IPS-NIHi11 (cell line): ENCODE measurements at places on chromosomes 16 and 17.

DNA sequence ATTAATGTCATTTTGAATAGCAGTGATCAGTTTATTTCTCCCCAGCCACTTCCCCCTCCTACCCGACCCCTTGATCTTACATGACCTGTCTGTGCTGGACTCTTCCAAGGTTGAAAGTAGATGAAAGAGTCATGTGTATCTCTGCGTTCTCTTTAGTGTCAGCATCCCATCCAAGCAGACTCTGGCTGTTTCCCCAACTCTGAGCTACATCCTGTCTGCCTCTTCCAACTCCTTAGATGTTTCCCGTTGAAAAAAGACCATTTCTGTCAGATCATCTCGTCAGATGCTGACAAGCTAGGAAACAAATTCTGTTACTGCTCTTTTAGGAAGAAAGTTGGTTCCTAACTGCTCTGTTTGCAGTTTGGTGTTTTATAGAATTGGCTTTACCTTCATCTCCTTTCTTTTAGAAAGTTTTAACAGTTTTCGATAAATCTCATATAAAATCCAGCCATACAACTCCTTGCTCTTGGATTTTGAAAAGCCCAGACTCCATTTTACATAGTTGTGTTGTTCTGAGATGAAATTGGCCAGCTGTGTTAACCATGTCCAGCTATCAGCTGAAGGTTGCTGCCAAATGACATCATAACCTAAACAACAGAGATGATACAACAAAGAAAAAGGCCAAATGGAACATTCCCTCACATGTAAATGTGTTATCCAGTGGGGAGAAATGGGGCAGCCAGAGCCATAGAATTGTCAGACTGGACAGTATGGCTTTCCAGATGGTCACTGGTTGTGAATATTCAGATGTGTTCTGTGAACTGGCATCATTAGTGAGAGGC lies 43.5 kb downstream of the CYB561 start:
- DNase-seq, result no peak

DNA sequence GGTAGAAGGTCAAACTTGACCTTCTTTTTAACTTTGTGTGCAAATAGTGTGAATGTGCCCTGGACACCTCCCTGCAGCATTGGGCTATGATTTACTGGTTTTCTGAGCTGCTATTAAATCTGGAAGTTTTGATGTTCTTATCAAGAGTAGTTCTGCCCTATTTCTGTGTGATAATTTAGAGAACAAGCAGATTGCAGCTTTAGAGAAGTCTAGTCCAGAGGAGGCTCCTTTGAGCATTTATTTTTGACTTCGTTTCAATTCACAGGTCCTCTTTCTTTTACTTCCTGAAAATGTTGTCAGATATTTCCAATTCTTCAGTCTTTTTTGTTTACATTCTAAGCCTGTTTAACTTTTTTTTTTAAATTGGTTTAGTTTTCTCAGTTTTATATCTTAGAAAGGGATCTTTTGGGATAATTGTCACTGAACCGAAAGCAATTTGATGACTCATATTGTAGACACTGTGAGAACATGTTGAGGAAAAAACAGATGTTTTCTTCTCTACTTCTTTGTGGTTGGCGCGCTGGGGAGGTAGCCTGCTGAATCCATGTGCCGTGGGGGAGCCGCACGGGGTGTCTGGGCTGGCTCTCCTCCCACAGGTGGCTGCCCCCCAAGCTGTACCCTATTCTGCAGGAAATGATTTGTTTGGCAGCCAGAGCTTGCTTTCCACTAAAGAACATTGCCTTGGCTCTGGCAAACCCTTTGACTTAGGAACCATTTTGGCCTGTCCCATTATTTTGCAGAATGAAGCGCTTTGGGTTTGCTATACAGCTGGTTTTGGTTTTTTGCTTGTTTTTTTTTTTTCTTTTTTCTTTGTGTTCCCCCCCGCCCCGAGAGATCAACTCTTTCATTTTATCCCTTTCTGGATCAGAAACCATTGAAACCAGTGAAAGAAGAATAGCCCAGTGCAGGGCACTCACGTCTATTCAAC lies 53.4 kb downstream of the MFSD11 start:
- DNase-seq, result no peak

DNA sequence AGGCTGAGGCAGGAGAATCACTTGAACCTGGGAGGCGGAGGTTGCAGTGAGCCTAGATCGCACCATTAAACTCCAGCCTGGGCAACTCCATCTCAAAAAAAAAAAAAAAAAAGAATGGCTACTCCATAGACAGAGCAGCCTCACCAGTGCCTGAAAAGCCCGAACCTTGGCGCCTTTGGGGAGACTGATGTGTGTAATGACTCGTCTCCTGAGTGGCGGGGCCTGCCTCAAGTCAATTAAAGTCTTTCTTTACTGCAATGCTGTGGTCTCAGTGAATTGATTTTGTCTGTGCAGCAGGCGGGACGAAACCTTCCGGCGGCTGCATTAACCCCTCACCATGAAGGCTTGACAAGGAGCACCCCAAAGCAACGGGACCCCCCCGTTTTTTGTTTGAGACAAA lies 3.5 kb upstream of the UQCC4 start:
- no peak for DNase-seq

DNA sequence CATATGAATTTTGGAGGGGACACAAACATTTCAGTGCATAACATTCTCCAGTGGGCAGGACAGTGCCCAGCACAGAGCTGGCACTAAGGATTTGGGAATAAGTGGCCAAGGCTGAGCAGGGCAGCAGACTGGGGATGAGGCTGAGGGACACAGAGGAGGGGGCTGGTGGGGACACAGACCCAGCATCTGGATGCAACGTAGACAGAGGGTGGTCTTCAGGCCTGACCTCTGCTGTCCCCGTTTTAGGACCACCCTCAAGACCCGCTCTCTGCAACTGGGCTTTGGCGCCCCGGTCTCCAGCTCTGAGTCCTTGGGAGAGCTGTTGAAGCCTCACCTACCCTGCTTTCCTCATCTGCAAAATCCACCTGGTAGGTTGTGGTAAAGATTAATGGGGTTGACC lies 3.3 kb upstream of the PRSS33 start:
- DNase-seq, result no peak

- DNase-seq, result no peak
Measured at GRCh38 chr17:72460711-72461110, 339.9 kb downstream of the SOX9 start.

DNA sequence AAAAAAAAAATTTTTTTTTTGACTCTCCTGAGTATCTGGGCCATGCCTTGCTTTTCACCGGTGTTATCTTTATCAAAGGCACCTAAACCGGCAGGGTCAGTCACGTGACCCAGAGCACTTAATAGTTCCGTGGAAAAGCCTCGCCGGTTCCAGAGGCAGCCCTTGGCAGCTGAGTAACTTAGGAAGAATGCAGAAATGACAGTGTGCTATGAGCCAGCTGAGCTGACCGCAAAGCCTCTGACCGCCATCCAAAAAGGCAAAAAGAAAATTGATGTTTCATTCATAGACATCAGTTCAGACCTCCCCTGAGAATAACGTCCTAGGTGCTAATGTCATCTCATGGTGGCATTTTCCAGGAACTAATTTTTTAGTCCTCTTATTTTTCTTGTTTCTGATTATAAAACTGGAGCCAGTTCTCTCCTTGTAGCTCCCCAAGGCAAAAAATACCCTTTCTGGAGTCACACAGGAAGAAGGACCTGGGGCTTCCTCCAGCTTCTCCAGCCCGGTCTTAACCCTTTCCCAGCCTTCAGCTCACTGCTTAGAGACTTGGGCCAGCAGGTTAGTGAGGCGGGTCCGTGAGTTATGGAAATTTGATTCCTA lies 122.6 kb downstream of the SOCS1 start:
- DNase-seq, result peak; percentile 50

DNA sequence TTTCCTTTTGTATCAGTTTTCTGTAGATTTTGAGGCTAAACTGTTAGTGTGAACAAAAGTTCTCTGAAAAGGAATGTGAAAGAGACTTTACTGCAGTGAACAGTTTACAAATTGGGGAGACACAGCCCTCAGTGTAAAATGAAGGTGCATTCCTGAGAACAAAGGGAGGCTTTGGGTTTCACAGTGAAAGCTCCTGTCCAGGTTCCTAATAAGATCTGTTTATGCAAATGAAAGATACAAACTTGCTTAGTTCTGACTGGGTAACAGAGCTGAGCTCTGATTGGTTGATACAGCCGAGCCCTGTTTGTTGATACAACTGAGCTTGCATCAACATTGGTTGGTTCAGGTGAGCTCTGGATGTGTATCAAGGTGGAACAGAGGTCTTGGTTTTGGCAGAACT lies 8.3 kb upstream of the CDRT15 start:
- DNase-seq, result peak; percentile 32

- no peak for DNase-seq
Measured at GRCh38 chr17:28703552-28704218, 8.0 kb downstream of the PROCA1 start.

DNA sequence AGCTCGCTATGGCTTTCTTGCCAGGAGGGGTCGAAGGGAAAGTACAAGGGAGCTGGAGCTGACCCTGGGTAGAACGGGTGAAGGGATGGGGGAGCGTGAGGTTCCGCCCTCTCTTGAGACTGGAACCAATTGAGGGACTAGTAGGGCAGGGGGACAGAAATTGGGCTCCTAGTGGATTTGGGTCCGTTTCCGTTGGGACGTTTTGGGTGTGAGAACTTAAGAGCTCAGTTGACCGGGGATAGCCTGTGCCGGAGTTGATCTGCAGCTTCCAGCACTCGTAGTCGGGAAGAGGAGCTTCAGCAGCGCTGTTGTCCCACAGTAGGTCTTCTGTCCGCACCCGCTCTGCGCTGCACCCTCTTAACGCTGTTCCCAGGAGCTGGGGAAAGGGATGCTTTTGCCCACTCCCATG lies 481 bp downstream of the CNTROB start:
- DNase-seq, result peak; percentile 57

DNA sequence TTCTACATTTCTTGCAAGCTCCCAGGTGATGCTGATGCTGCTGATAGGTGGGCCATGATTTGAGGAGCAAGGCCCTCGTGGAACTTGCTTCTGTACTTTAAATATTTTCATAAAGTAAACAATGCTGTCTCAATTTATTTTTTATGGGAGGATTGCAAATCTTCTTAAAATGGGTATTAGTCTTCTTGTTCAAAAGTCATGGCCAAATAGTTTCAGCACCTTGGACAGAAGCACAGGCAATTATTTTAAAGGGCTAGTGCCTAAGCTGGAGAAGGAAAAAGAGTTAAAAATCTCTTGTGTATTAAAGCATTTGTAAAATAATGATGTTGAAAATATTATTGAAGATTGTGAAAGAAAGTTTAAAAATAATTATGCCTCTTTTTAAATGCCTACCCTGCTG lies 50.5 kb downstream of the GPR139 start:
- DNase-seq, result peak; percentile 24

GRCh38 chr16:27222249-27223225 lies 19.2 kb downstream of the KDM8 start:
- DNase-seq, result no peak

- DNase-seq, result no peak
Measured at GRCh38 chr16:87330646-87331045, 13.5 kb upstream of the C16orf95 start.

GRCh38 chr16:14510939-14511799 lies 118.9 kb downstream of the PARN start:
- no peak for DNase-seq

DNA sequence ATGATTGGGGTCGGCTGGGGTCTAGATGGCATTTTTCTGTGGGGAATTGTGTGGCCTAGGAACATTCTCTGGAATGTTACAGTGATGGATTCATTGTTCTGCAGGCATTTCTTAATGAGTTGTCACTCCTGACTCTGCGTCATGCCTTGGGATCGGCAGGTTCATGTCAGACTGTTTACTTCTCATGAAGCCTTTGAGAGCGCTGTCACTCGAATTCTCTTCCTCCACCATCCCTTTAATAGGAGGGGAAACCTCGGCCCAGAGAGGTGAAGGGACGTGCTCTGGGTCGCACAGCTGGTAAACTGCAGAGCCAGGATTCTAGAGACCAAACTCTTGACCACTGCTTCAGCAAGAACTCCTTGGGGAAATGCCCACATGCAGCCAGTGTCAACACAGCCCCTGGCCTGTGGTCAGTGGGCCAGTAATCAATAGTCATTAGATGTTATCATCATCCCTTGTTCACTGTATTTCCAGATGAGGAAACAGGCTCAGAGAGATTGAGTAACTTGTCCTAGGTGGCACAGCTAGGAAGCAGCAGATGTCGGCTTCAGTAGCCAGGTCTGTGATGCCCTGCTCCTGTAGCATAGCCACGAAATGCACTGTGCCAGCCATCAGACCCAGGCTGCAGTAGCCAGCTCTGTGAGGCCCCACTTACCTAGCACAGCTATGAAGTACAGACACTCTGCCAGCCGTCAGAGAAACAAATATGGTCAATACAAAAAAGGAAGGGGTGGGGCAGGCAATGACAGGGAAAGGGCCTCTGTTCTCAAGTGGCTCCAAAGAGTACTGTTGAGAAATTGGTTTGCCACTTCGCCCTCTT lies 259.0 kb downstream of the CPPED1 start:
- DNase-seq, result no peak

DNA sequence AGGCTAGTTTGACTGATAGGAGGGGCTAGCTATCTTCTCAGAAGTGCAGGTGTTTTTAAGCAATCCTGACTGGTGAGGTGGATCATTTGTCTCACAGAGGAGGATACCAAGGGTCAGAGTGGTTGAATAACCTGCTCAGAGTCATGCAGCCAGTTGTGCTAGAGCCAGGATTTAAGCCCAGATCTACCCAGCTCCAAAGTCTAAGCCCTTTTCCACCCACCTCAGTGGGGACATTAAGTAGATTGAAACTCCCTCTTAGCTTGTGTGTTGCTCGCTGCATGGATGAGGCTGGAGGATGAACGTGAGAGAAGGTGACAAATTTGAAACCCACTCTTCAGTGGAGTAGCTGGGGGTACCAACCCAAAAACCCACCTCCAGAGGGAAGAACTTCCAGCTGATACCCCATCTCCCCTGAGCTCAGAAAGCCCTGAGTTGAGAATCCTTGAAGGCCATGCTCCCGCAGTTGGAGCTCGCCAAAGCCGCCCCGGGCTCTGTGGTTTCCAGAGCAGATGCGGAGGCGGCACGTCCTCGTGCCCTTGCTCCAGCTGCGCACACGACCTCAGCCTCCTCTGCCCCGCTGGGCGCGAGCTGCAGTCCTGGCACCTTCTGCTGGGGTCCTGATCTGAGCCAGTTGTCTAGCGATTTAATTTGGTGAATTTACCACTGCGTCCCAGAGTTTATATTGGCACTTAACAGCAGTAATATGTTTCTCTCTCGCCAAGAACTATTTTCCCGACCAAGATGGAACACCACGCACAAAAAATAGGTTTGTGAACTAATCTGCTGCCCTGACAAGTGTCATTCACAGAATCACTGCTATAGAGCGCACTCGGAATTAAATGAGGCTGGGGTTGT lies 159.5 kb downstream of the CCDC182 start:
- DNase-seq, result no peak
